ENCODE measurements at places on chromosomes 12 and 14.

DNA sequence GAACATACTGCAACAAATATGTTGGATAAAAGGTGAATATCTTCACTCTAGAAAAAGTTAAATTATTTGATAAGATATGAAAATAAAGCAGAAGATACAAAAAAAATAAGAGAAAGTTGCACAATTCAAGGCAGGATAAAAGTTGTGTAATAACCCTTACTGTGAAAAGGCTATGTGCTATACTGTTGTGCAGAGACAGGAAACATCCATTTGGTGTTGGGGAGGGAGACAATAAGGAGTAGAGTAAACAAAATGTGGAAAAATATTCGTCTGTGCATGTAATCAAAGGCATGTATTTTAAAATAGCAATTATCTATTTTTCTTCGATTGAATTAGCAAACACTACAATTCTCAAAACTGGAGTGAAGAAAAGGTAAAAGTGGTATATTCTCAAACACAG, 34.8 kb downstream of the PTHLH start:
- no peak for DNase-seq

GRCh38 chr12:18296909-18297280, 35.6 kb downstream of the PIK3C2G start:
- no peak for DNase-seq

DNA sequence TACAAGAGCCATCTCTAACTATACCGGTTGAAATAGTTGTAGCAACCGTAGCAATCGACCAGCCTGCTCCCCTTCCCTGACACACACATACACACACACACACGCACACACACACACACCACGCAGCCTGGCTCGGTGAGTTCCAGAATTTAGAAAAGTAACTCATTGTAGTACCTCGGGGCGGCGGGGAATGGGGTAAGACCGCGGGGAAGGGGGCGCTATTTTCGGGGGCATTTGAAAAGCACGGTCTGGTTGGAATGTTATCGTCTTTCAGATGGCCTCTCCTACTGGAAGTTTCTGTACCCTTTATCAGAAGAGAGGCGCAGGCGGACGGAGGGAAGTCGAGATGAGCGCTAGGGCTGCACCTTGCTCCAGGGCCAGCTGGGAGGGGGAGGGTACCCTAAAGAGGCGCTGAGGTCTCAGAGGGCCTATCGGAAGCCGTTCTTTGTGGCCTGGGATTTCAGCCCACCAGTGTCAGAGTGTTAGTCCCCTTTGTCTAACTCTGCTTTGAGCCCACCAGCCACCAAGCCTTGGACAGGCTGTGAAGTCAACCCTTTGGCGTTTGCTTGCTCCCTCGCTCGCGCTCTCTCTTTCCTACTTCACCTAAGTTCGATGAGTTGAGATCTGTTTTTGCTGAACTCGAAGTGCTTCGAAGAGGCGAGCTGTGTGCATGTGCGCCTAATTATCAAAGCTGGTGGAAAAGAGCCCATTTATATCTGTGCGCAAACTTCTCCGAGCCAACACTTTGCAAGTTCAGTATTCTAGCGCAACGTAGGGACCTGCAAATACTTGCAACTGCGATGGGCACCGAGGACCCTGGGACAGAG, 837 bp downstream of the COL2A1 start:
- DNase-seq: no peak

DNA sequence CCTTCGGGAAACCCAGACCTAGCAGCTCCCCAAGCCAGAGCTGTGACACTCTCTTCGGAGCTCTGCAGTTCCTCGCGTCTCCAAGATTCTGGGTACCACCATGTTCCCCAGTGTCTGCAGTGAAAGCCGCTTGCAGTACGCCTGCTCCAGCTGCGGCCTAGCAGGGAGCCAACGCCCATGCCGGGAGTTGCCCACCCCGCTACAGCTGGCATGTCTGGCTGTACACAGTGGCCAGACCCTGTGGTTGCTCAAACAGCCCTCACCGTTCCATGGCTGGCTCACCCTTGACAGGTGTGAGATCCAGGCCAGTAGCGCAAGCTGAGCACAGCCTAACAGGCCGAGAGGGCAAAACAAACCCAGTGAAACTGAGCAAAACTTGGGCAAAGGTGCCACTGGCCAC, 503.8 kb upstream of the RPL10L start:
- no peak for DNase-seq

- DNase-seq: no peak
Measured at GRCh38 chr14:49999826-50000379, 107.0 kb downstream of the ARF6 start.

- DNase-seq: no peak
Measured at GRCh38 chr12:5655120-5655519, 223.2 kb downstream of the NTF3 start.

GRCh38 chr12:98213556-98213955, 301.8 kb upstream of the TMPO start:
- DNase-seq: no peak

DNA sequence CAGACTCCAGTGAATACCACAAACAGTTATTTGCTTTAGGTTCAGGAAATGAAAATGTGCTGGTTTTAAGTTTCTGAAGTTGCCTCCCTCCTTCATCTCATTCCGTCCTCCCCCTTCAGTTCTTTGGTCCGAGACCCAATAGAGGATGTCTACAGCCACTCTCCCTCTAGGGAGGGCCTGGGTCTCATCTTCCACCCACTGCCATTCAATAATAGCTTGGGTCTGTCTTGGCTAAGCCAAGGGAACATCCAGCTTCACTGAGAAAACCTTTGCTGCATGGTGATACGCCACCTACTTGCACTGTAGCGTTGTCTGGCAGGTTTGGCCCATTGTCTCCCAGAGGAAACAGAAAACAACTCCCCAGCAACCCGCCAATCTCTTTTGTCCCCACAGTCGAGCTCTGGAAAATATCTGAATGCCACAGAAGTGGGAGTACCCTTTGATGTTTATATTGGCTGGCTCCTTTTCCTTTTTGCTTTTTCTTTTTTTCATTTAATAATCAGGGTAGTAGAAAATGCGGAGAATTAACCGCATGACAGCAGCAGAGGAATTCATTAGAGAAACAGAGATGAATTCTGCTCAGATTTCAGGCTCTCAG, 380.1 kb downstream of the RAD51B start:
- DNase-seq: no peak

- no peak for DNase-seq
Measured at GRCh38 chr12:2332236-2332635, 279.4 kb downstream of the CACNA1C start.
